Progenitor cell of endocrine pancreas (in vitro differentiated cells): ENCODE measurements at places on chromosomes 3 and 15. TPM values are rescaled to one million over a fixed set of nuclear protein-coding genes. Genes with fewer than 3 reads are reported as not detected.

Gene AGBL1
- total RNA-seq = not detected in 2 replicates

GRCh38 chr15:83747050-83747717, 93.3 kb downstream of the ADAMTSL3 start:
- no peak overlapping the region for H3K4me3 ChIP-seq
- H3K36me3 ChIP-seq = no peaks in the 10 kb centered on the region
- no peak overlapping the region for H3K27ac ChIP-seq

DNA sequence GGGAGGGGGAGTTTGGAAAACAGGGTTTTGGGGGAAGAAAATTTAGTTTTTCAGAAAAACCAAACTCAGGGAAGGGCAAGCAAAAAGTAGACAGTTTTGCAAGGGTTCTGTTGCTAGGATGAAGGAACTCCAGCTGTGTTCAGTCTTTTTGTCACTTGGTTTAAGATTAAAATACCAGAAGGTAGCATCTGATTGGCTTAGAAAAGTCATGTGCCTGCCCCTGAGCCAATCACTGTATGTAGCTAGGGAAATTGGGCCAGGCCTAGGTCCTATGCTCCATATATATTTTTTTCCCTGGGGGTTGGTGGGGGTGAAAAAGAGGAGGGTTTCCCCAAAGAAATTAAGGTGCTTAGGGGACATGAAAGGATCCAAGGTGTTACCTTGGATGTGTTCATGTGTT, 24.3 kb downstream of the CLDN11 start:
- no peak for DNase-seq
- peaks cover 3% of the 10 kb centered on the region for H3K27me3 ChIP-seq
- H3K27ac ChIP-seq = no peak overlapping the region
- H3K4me1 ChIP-seq = peaks cover 6% of the 10 kb centered on the region
- H3K36me3 ChIP-seq = no peaks in the 10 kb centered on the region

DNA sequence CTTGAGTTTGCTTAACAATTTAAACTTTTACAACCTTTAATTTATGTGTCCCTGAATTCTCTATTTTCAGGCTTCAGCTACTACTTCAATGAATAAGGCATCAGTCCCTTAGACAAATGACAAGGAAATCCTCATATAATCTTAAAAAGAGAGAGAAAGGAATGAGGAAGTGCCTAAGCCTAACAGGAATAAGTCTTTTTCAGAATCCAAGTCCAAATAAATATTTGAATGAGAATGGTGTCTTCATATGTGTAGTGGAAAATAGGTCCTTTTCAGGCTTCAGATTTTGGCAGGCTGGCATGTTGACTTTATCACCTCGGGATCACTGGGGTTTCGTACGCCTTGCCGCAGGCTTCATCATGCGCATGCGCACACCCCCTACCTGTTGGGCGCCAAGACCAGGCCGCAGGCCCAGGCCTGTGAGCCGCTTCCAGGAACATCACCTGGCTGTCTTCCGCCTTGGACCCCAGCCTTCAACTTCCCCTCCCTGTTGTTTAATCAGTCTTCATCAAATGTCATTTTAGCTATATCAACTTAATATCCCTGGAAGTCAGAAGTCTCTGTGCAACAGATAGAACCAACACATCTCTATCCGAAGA, 334.5 kb downstream of the SOX2 start:
- no peaks in the 10 kb centered on the region for H3K36me3 ChIP-seq
- peaks cover 3% of the 10 kb centered on the region for H3K4me1 ChIP-seq
- H3K27ac ChIP-seq = no peak overlapping the region
- no peak overlapping the region for H3K4me3 ChIP-seq

DNA sequence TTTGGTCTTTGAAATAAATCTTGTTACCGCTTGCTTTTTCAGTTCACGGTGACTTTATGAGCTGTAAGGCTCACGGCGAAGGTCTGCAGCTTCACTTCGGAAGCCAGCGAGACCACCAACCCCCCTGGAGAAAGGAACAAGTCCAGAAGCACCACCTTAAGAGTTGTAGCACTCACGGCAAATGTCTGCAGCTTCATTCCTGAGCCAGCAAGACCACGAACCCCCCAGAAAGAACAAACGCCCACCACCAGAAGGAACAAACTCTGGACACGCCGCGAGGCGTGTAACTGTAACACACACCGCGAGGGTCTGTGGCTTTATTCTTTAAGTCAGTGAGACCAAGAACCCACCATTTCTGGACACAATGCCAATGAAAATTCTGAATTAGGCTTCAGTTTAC, 28.8 kb downstream of the GOLGA6A start:
- no peak for DNase-seq
- peaks cover 46% of the 10 kb centered on the region for H3K27me3 ChIP-seq
- H3K36me3 ChIP-seq = no peaks in the 10 kb centered on the region

DNA sequence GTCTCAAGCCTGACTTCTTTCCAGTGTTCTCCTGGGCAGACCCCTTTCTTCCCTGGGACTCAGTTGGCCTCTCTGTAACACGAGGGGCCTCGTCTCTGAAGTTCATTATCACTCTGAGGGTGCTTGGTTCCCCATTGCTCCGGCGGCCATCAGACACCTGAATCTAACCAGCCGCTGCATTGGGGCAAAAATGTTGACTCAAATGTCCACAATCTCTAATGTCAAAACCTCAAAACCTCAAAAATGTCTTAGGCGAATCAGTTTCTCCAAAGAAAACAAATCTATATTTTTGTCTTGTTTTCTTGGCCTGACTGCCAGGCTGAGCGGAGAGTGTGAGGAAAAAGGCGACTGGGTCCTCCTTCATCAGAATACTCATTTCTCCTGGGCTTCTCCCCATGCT, 220.7 kb downstream of the VPS13C start:
- peaks cover 14% of the 10 kb centered on the region for H3K27me3 ChIP-seq
- H3K36me3 ChIP-seq = no peaks in the 10 kb centered on the region
- no peak overlapping the region for H3K4me3 ChIP-seq
- DNase-seq = no peak

- no peaks in the 10 kb centered on the region for H3K4me1 ChIP-seq
- H3K27me3 ChIP-seq = no peaks in the 10 kb centered on the region
- DNase-seq = no peak
- H3K27ac ChIP-seq = no peak overlapping the region
Measured at GRCh38 chr3:146449076-146449475, 20.3 kb downstream of the PLSCR2 start.

Gene TIMP4
- not detected in 2 replicates for total RNA-seq

DNA sequence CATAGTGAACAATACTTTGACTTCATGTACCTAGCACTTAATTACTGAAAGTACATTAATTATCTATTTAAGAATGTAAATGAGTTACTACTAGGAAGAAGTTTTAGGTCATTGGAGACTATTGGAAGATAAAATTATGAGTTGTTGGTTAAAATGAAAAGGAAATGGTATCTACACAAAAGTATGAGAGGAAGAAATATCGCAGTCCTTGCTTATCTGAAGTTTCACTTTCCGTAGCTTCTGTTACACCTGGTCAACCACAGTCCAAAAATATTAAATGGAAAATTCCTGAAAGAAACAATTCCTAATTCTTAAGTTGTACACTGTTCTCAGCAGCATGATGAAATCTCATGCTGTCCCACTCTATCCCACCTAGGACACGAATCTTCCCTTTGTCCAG, 57.8 kb downstream of the HACD2 start:
- peaks cover 23% of the 10 kb centered on the region for H3K4me1 ChIP-seq
- DNase-seq = no peak
- H3K27me3 ChIP-seq = no peaks in the 10 kb centered on the region
- no peak overlapping the region for H3K27ac ChIP-seq

GRCh38 chr15:57505056-57505715, 86.5 kb upstream of the MYZAP start:
- peak overlapping the region; percentile 13 for H3K4me3 ChIP-seq
- peaks cover 92% of the 10 kb centered on the region for H3K4me1 ChIP-seq
- DNase-seq = no peak
- no peaks in the 10 kb centered on the region for H3K27me3 ChIP-seq

DNA sequence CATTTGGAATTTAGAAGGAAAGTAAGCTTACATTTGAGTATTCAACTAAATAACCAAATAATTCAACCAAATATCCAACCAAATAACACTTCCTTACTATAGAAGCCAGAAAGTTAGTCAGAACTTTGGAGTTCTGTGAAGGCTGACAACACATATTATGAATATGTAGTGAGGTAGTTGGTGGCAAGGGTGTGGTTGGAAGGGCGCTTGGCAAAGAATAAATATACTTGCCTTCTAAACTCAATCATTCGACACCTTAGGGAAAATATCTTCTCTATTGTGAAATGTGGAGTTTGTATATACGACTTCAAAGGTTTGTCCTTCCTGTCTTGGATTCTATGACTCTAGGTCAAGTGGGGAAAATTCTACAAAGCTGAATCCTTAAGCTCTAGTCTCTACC, 111.7 kb upstream of the OSTN start:
- no peaks in the 10 kb centered on the region for H3K27me3 ChIP-seq
- no peak for DNase-seq
- no peaks in the 10 kb centered on the region for H3K4me1 ChIP-seq
- H3K36me3 ChIP-seq = no peaks in the 10 kb centered on the region
- no peak overlapping the region for H3K27ac ChIP-seq

Gene CLDN16
- 0.31 TPM in 2 replicates for total RNA-seq
